ENCODE measurements at places on chromosomes 6 and 20. TPM values are rescaled to one million over a fixed set of nuclear protein-coding genes. Genes with fewer than 3 reads are reported as not detected.

- no peak for DNase-seq
Observed at GRCh38 chr20:7155282-7155681, 387.8 kb downstream of the BMP2 start.

DNA sequence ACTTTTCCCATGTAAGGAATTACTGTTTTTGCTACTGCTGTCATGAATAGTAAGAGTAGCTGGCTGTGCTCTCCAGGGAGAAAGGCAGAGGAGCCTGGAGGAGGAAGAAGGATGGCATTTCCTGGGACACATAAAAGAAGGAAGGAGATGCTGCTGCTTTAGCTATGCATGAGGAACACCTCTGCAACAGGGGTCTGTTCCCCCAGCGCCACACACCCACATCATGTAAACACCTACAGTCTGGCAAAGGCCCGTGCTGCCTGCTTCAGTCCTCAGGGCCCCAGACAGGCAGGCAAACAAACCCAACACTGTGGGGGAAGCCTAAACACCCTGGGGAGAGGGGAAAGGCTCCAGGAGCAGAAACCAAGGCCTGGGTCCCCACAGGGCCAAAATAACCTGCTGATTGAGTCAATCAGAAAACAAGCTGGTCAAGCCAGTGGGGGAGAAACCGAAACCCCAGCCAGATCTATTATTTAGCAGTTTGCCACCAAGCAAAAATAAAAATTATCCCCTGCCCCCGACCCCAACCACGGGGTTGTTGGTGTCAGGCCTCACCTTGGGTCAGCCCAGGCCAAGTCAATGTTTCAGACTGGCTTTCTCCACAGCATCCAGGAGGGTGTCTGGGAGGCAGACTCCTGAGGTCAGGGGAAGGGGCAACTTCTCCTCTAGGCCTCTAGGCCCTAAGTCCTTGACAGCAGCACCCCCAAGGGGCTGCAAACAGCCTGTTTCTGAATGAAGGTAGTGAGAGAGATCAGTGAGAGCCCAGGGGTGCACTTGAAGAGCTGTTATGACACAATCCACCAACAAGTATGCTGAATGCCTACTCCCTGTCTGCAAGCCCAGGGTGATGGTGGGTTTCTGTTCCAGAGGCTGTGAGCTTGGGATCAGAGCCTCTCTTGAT lies 34.6 kb upstream of the SCUBE3 start:
- DNase-seq, result no peak

GLYATL3 gene
- total RNA-seq, result not detected

SLC32A1 gene
- not detected for total RNA-seq

AIF1 gene
- total RNA-seq, result 54.1 TPM

GRCh38 chr20:19975901-19976300 lies 41.3 kb upstream of the NAA20 start:
- no peak for DNase-seq

DNA sequence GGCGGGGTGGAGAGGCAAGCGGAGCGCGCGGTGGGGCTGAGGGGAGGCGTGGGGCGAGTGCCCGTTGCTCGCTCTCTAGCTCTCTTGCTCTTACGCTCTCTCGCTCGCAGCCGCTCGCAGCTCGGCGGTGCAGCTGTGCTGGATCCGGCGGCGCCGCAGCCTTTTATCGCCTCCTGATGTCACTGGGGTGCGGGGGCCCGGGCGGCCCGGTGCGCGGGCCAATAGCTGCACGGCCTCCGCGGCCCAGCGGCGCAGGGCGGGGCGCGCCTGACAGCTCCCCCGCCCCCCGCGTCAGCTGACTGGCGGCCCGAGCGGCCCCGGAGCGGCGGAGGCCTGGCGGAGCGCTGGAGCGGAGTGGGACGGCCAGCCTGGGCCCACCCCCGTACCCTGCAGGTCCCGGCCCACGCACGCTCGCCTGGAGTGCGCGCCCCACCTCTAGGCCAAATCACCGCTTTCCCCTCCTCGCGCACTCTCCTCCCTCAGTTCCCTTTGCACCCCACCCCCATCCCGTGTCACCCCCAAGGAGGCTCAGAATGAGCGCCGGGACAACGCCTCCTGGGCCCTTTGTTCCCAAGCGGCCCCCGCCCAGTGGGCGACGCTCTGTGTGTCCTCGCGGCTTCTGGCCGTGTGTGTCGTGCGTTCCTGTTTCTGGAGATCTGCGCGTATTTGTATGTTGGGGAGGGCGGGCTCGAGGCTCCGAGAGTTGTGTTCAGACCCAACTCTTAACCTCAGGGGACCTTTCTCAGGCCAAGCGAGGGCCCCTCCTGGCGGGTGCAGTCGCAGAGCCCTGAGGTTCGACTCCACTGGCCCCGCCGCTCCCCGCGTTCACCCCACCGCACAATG lies at the start of gene MAFB:
Gene MAFB (minus strand): TSS at position 137 of the 843 bp plus-strand sequence. CDS start 386 bp downstream, outside the sequence.
- peak; percentile 93 for DNase-seq

GRCh38 chr6:44494011-44494501 lies 106.5 kb downstream of the CDC5L start:
- DNase-seq, result no peak

DNA sequence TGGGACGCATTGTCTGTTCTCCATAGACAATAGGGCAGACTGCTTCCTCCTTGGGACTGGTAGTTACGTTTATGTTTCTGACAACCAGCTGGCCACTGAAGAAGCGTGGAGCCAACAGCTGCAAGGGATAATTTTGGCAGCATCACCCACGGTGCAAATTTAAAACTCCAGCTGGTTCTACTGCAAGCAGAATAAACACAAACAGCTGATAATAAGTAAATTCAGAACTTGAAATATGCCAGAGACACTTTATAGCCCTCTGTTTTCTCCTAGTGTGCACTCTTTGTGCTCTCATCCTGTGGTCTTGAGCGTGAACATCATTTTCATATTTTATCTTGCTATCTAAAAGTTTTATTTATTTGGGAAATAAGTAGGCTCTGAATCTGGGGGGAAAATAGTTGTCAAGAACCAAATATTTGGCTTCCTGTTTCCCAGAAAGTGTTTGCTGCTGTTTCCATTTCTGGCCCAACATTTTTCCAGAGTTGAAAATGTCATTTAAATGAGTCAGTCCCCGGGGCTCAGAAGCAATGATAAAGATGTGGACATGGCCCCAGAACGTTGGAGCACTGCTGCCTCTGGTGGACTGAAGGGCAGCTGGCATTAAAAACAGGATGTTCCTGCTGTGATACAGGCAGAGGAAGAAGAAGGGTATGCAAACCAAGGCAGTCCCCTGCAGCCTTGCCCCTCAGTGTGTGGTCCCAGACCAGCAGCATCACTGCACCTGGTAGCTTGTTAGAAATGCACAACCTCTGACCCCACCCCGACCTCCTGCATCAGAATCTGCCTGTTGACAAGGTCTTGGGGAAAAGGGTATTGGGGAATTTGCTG lies 12.5 kb upstream of the THBD start:
- no peak for DNase-seq

DNA sequence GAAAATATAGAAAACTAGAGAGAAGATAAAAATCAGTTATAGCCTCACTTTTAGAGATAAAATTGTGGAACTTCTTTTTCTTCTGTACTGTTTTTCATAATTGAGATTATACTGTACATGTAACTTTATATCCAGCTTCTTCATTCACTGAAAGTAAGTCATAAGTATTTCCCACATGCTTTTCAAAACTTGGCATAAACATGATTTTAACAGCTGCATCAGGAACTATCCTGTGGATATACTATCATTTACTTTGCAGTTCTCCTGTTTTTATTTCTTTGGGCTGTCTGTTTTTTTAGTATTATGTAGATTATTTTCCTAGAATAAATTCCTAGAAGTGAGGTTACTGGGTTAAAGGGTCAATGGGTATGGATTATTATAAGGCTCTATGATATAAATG lies 14.8 kb downstream of the DSTN start:
- DNase-seq, result no peak

L3MBTL3 gene
- total RNA-seq, result 16.7 TPM

TPD52L1 gene
- 266 TPM for total RNA-seq

DNA sequence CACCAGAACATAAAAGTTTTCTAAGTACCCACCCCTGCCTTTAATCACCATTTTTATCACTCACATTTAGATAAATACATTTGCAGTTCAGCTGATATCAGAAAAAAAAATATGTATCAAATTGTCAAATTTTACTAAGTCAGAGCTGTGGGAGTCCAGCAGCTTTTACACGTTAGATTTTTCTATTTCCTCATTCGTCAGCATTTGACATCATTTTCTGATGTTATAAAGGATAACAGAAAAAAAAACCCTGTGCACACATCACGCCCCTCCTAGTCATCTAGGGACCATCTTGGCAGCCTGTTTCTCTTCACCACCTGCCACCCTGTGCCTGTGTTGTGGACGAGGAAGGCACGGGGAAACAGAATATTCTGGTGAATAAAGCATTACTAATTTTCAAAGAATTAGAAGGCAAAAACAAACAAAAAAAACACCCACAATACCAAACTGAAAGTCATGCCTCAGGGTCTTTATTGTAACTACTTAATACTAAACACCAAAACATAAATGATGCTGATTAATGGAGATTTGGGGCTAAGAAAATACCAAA lies 12.4 kb downstream of the B4GALT5 start:
- DNase-seq, result no peak

DNA sequence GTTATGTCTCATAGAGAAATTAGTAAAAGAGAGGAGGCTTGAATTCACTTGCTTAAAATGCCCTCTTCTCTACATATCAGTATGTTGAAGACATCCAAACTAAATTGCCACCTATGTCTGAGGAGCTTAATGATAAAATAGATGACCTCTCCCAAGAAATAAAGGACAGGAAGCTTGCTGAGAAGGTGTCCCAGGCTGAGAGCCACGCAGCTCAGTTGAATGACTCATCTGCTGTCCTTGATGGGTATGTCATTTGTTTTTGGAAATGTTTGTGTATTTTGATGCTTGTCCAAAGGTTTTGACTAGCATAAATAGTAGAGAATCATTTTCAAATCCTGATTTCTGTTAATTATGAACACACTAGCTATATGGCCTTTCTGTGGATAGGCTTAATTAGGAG lies 307.7 kb downstream of the ARHGAP18 start:
- no peak for DNase-seq

All from breast epithelium (tissue), 4 donors.